Activated CD4-positive, alpha-beta T cell treated with anti-CD3 and anti-CD28 coated beads for 48 hours (primary cell): ENCODE measurements at places on chromosomes 7 and 10.

DNA sequence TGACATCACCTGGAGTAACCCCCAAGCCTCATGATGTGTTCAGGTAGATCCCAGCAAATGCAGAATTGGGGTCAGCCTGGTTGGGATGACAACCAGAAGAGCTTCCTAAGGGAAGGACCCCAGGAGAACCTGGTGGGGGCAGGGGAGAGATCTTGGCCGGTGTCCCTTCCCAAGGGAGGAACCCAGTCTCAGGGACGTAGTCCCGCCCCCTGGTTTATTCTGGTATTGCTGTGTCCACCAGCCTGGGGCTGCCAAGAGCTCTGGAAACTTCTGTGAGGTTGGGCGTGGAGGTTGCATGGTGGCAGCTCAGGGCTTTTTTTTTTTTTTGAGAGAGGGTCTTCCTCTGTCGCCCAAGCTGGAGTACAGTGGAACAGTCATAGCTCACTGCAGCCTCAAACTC is 19.4 kb downstream of the GTF2IRD1 start:
- no peak for DNase-seq

GRCh38 chr10:132883391-132883881 is 58.9 kb downstream of the CFAP46 start:
- no peak for DNase-seq

DNA sequence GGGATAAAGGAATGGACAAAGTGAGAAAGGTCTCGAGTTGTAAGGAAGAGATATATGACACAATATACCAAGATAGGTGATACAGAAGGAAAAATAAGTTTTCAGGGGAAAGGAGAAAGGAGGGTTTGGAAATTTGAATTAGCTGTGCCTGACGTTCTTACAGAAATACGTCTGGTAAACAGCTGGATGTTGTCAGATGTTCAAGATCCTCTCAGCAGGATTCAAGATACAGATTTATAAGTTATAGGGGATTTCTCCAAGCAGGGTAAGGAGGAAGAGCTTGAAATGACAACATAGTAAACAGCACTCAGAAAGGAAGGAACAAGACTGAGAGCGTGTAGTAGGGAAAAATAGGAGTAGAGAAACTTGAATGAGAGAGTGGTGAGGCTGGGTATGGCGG is 1184.1 kb downstream of the TYW1 start:
- DNase-seq = no peak

GRCh38 chr7:11171569-11172192 is 198.0 kb downstream of the PHF14 start:
- DNase-seq = no peak

GRCh38 chr7:25763463-25763860 is 388.5 kb upstream of the NFE2L3 start:
- DNase-seq = no peak

GRCh38 chr10:72272689-72273409 is 875 bp upstream of the DDIT4 start:
- DNase-seq = peak; percentile 70

GRCh38 chr10:103709341-103709920 is 145.9 kb downstream of the SH3PXD2A start:
- peak; percentile 27 for DNase-seq

DNA sequence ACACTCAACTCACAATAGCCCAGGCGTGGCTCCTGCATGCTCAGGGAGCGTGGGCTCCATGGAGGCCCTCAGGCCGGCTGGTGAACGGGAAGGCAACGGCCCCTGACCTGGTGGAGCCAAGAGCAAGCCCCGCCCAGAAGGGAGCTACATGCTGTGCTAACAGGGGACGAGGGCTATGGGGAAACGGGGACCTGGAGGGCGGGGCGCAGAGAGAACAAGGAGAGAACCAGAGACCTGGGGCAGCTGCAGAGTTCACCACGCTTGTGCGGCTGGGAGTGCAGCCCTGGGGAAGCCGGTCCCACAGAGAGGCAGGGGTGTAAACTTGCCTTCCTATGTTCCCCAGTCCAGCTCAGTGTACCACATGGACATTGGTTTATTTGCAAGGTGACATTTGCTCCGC is 69.2 kb upstream of the PPP2R2D start:
- DNase-seq = no peak
